ENCODE measurements at places on chromosomes 12 and 14.

DNA sequence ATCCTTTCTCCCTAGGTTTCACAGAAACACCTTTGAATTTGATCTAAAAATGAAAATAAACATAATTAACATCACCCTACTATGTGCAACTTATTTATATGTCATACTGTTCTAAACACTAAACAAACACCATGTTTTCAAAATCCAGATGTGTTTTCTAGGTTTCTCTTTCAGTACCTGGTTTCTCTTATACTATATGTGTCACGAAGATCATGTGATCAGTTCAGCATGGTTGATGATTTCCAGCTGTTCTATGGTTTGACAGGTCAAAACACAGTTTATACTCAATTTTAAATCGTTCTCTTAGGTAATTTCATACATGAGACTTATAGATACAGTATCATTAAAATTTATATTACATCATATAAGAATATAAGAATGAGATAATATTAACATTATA is 373.1 kb downstream of the SOX5 start:
- DNase-seq: no peak

- DNase-seq: peak; percentile 41
These were observed 627 bp downstream of the TESC start for GRCh38 chr12:117098361-117099217.

DNA sequence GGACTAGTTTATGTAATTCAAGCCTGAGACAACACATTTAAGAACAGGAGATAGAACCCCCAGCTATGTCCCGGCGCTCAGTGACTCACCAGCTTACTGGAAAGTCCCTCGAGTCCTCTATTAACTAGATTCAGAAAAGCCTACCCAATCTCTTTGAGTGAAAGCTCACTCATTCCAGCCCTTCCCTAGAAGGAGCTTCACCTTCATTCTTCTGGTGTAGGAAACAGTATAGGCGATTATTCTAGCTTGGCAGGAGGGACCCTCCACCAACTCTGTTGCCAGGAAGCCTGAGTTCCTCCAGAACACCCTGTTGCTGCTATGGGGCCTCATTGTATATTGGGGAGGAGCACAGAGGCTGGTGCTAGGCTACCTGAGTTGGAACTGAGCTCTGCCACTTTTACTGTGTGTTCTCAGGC is 57.2 kb upstream of the AEBP2 start:
- DNase-seq: peak; percentile 48

GRCh38 chr12:31820832-31821231 is 92.0 kb upstream of the AMN1 start:
- no peak for DNase-seq

DNA sequence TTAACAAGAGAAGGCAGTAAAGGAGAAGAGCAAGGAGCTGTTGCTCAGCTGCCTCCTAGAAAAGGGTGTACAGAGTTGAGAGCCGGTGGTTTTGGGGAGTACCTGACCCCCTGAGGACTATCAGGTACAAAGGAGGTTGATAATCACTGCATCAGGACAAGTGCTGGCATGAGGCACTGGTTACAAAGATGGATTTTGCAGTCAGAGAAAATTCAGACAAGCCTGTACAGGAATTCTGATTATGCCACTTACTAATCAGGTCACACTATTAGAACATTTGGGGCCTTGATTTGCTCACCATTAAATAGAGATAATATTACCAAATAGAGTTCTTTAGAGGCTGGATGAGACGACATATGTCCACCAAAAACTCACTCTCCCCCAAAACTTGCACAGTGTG is 450.9 kb upstream of the TMPO start:
- no peak for DNase-seq

DNA sequence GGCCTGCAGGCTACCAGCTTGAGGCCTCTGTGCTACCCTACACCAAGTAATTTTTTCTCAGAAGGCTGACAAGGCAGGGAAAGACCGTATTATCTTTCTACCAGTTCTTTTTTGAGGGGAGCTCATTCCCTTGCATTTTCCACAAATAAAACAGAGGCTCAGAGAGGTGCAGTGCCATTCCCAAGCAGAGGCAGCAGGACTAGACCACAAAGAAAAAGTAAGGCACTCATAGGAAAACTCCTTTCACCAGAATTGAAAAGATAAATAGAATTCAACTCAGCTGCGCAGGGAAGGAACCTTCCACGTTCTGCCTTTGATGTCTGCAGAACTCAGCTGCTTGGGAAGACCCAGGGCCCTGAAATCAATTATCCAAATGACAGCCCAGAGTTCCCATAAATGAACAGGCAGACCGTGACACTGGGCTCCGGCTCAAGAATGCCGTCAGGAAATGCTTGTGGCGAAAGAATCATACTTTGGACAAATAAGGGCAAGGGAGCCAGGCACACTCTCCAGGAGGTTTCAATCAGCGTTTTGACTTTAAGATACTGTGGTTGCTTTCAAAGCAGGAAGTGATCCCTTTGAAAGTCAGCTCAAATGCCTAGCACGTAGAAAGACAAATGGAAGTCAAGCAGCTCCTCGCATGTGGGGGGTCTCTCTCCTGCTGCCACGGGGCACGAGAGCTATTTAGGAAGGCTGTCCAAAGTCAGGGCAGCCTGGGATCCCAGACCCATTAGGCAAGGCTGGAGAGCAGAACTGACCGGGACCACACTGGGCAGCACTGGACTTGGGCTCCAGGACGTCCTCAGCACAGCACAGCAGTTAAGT is 14.0 kb downstream of the KCTD10 start:
- DNase-seq: no peak

GRCh38 chr12:110928700-110929099 is 8.3 kb upstream of the MYL2 start:
- no peak for DNase-seq

DNA sequence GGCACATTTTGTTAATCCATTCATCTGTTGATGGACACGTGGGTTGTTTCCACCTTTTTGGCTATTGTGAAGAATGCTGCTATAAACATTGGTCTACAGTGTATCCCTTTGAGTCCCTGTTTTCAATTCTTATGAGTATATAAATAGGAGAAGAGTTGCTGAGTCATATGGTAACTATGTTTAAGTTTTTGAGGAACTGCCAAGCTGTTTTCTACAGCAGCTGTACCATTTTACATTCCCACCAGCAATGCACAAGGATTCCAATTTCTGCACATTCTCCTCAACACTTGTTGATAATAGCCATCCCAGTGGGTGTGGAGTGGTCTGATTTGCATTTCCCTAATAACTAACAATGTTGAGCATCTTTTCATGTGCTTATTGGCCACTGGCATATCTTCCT is 6.9 kb upstream of the SVOP start:
- DNase-seq: no peak

GRCh38 chr12:68237078-68237477 is 11.5 kb upstream of the IL26 start:
- no peak for DNase-seq

DNA sequence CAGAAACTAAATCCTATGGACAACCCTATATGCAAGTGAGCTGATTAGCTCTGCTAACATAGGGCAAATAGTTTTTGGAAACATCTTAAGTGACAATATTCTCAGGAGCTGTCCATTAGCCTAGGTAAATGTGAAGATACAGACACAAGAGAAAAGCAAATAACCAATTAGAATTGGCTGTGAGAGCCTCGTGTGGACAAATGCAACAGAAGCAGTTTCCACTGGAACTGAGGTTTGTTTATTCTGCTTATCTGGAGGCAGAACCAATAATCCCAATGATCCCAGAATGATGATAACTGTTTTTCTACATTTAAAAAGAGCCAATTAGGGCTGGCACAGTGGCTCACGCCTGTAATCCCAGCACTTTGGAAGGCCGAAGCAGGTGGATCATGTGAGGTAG is 43.2 kb upstream of the YAF2 start:
- no peak for DNase-seq

DNA sequence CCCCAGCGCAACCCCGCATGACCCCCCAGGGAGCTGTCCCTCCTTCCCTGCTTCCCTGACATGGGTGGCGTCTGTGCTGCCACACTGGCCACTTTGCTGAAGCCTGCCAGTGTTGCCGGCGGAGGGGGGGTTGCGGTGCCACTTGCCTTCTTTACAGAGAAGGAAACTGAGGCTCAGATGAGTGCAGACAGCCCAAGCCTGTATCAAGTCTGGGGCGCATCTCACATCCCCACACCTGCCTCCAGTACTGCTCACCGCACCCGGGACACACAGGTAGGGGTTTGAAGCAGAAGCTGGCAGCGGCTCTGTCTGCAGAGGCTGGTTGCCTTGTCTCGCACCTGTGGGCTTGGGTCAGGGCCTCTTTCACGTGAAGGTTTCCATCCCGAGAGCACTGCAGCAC is 104.7 kb upstream of the RTL1 start:
- DNase-seq: no peak

DNA sequence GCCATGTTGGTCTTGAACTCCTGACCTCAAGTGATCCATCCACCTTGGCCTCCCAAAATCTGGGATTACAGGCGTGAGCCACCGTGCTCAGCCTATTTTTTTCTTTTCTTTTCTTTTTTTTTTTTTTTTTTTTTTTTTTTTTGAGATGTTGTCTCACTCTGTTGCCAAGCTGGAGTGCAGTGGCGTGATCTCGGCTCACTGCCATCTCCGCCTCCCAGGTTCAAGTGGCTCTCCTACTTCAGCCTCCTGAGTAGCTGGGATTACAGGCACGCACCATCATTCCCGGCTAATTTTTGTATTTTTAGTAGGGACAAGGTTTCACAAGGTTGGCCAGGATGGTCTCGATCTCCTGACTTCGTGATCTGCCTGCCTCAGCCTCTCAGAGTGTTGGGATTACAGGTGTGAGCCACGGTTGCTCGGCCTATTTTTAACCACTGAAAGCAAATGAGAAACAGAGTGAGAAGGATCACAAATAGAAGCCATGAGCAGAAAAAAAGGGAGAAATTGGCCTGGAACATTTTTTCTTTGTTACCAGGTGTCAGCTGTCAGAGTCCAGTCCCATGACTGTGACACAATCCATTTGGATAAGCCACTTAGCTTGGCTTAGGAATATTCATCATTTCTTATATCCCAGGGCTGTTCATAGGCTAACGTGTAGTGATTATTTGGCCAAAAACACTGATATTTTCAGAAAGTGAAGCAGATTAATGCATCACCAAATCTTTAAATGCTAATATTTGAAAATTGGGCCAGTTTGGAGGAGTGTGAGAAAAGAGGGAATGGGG is 7.9 kb upstream of the NFKBIA start:
- DNase-seq: no peak

DNA sequence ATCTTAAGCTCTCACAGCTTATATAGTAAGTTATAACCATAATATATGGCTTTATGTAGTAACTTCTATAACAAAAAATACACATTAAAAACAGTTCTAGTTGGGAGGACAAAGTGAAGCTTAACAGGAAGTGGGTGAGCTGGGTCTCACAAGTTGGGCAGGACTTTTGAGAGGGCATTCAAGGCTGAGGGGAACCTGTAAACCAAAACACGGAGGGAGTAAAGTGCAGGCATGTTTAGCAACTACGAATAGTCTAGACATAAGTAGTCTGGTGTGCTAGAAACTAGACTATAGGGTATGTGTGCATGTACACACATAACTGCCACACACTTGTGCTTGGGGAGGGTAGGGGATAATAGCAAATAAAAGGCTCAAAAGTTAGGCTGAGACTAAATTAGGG is 14.2 kb upstream of the NEK9 start:
- DNase-seq: no peak

DNA sequence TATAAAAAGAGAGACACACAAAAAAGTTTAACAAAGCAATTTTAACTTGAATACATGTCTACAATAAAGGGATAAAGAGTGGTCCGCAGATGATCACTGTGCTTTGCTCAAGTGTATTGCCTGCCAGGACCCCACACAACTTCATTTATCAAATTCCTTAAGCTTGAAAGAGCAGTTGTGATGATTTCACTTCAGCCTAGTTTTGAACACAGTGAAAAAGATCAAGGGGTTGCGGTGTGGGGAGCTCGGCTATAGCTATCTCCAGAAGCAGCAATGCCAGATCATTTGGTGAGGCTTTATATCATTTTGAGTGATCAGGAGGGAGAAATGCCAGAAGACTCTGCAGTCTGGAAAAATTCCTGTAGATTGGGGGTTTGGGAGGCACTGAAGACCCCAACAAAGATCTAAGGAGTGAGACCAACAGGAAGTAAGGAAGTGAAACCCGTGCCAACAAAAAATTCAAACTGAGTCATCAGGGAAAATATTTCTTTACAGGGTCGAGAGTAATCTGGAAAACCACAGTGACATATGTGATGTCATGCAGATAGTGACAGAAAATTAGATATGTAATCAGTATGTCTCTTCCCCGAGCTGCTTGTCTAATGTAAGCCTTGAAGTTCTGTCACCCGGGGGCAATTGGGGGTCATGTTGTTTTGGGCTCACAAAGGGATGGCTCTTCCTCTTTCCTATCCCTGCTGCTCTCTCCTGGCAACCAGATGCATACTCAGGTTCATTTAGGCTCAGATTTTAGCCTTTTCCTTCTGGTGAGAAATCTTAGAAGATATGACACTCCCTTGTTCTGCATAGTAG is 221.8 kb downstream of the MSRB3 start:
- no peak for DNase-seq

GRCh38 chr12:121217761-121218160 is 7.8 kb downstream of the P2RX4 start:
- no peak for DNase-seq

DNA sequence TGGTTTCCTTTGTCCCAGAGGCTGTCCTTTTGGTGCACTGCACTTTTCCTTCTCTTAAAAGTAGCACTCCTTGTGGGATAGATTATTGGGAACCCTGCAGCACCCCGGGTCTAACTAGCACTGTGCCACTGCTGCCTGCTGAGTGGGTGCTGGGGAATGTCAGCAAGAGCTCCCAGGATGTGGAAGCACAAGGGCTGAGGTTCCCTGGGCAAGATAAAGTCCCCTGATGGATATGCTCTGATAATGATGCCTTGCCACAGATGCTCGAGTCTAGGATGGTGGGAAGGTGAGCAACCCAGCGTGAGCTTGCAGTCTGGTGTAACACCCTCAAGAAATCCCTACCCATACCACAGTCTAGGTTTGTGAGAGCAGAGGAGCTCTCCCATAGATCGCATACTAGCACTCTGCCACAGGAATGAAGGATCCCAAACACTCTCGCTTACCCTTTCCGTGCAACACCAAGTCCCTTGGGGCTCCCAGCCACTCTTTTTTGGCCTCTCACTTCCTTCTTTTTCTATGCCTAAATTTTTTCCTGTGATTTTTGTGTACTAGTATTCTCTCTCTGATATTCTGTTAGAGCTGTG is 32.6 kb downstream of the USP15 start:
- no peak for DNase-seq

DNA sequence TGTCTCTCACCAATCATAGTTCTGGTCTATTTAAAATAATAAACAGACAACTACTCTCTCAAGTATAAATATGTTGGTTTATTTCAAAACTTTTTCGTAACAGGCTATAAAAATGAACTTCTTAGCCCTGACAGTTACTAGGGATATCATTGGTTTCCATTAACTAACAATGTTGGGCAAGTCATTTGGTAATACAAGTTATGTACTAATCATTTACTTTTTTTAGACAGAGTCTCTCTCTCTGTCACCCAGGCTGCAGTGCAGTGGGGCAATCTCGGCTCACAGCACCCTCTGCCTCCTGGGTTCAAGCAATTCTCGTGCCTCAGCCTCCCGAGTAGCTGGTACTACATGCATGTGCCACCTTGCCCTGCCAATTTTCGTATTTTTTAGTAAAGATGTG is 14.6 kb upstream of the KANSL2 start:
- no peak for DNase-seq

GRCh38 chr14:60655898-60656685 is 6.8 kb upstream of the SIX1 start:
- DNase-seq: no peak

GRCh38 chr14:103296987-103297386 is 37.0 kb upstream of the EIF5 start:
- DNase-seq: no peak

GRCh38 chr12:111178181-111179081 is 190.5 kb downstream of the PHETA1 start:
- no peak for DNase-seq
